ENCODE measurements at places on chromosomes 6 and 20.

DNA sequence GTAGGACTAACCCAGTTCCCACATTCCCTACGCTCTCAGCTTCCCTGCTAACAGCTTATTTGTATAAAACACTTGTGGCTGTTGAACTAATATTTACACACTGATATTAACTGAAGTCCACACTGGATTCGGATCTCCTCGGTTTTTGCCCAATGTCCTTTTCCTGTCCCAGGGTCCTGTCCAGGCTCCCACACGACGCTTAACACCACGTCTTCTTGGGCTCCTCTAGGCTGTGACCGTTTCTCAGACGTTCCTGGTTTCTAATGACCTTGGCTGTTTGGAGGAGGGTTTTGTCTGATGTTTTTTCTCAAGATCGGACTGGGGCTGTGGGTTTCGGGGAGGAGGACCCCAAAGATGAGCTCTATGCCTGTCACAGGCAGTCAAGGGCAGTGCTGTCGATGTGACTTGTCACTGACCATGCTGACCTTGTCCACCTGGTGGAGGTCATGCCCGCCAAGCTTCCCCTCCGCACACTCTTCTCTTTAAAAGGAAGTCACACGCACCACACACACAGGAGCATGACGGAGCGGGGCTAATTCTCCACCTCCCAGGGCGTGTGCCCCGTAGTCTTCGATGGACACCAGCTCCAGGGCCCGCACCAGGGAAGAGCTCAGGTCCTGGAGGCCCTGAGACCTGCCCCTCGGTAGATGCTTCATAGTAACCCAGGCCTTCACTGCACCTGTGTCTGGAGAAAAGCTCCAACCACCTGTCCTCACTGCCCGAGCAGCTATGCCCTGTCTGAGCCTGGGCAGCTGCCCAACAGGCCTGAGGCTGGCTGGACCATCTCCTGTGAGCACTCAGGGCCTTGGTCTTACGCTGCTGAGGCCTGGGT, 72.0 kb downstream of the TTLL2 start:
- no peak for DNase-seq

- DNase-seq: no peak
These were observed 23.7 kb upstream of the TMEM14A start for GRCh38 chr6:52647199-52647598.

GRCh38 chr20:3209257-3209945, at the start of gene ITPA:
Gene ITPA (plus strand): TSS chr20:3209498. CDS start chr20:3209552, 54 bp downstream.
- DNase-seq: peak; percentile 8

GRCh38 chr6:49423817-49424216, 39.2 kb downstream of the MMUT start:
- DNase-seq: no peak

DNA sequence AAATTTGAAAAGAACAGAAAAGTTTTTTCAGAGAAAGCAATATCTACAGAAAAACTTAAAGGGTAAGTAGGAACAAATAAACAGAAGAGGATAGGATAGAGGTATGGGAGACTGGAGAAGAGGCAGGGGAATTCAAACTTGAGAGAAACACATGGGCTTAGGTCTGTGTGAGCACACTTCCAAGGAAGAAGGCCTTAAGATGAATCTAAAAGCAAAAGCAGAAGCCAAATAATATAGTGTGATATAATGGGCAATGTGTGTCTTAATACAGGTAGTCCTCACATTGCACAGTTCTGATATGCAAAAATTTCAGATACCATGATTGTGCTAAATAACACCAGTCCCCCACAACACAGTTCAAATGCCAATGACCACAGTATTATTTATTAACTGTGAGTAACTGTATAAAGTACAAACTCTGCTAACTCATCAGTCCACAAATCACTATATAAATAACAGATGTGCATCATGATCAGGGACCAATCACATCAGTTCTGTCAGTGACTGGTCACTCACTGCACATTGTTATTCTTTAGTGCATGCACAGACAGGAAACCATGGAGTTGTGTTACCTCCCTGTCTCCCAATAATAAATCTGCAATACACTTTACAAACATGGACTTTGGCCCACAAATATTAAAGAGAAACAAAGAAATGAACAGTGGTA, 18.6 kb downstream of the SNX14 start:
- DNase-seq: no peak

GRCh38 chr6:11320914-11321597, 88.6 kb upstream of the NEDD9 start:
- no peak for DNase-seq

DNA sequence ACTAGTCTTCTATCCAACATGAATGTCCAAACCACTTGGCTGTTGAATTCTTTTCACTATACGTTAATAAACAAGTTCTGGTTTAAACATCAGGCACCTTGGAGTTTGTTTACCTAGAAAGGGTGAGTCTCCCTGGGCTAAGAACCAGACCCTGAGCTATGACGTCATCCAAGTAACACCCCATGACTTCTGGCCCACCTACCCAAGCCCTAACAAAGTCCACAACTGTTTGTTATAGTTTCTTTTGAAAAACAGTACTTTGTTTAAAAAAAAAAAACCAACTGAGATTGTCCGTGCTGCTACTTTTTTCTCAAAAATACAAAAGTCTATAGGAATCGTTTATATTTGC, 146.9 kb upstream of the BEND6 start:
- DNase-seq: peak; percentile 49

GRCh38 chr6:12361042-12361765, 71.0 kb downstream of the EDN1 start:
- DNase-seq: no peak

DNA sequence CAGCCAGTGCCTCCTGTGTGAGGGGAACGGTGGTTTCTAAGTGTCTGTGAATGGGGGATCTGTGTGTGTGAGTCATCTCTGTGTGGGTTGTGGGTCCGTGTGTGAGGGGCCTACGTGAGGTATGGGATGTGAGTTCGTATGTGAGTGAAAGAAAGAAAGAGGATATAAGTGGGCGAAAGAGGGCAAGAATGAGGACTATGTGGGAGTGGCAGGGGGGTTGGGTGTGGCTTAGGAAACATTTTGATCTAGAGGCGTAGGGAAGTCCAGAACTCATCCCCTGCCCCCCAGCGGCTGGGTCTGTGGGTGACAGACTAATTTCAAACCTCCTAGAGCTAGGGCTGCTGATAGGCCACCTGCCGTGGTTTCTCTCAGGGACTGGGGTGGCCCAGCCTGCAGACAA, 35.5 kb downstream of the DHX35 start:
- no peak for DNase-seq

- peak; percentile 92 for DNase-seq
These were observed 17.4 kb downstream of the ADNP start for GRCh38 chr20:50913690-50914375.

DNA sequence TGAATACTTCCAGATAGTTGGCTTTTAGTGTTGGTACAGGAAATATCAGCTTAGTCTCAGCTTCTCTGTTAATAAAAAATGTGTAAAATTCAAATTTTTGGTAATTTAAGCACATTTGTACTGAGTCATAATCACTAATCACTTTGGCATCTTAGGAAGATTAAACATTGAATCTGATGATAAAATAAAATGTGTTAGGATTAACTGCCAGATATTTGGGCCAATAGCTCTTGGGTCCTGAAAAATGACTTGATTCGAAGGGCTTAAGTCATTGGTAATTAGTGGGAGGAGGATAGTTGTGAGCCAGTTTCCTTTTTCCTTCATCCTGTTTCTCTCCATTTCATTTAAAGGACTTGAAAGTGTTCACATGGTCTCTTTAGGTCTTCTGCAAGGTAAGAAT, 426.1 kb downstream of the RFPL4B start:
- DNase-seq: no peak

GRCh38 chr6:2782356-2782708, 17.1 kb downstream of the WRNIP1 start:
- DNase-seq: no peak

DNA sequence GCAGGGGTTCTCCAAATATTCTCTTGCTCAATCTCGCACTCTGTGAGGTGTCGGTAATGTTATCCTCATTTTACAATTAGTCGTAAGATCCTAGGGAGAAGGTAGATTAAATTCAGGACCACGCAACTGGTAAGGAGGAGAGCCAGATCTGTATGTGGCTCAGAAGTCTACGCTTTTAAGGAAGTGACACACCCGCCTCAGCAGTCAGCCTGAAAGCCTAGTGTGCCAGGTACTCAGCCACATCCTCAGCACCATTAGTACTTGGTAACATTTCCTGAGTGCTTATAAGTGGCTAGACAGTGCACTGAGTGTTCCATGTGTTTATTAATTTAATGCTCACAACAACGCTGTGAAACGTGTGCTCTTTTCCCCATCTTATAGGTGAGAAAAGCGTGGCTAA, 63.7 kb downstream of the DHX35 start:
- no peak for DNase-seq

GRCh38 chr20:36957875-36958667, 6.6 kb upstream of the SAMHD1 start:
- no peak for DNase-seq

DNA sequence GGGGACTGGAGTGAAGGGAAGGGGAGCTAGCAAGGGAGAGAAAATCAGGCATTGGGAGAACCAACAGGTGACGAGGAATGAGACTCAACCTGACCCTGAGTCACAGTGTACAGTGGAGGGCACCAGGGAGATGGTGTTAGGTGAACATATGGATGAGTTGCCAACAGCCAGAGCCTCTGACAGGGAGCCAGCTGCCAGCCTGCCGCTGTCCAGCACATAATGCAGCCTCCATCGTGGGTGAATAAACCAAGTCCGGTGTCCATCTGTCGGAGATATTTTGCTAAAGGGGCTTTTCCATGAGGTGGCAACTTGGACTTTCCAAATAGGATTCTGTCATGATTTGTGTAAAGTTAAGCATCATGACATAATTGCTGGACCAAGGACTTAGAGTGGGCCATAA, 88.1 kb downstream of the CDH4 start:
- no peak for DNase-seq

GRCh38 chr20:61830241-61830930, 235.3 kb downstream of the TAF4 start:
- no peak for DNase-seq

DNA sequence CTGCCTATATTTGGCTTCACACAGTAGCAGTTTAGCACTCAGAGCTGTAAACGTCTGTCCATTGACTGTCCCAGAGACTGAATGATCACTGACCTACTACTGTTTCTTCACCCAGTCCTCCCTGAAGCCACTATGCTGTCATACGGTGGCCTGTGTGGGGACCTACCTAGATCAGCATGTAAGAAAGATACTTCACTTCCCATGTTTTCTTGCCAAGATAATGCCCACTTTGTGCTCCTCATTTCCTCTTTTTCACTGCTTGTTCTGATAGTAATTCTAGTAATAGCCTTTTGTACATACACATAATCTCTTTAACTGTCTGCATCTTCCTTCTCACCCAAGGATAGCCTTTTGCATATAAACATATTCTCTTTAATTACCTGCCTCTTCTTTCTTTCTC, 109.9 kb upstream of the TIAM2 start:
- no peak for DNase-seq

GRCh38 chr6:147043994-147044477, 160.2 kb upstream of the STXBP5 start:
- DNase-seq: no peak

- DNase-seq: no peak
These were observed 170.3 kb upstream of the PREP start for GRCh38 chr6:105573138-105573537.

- DNase-seq: no peak
These were observed 35.4 kb upstream of the MRPS18A start for GRCh38 chr6:43722920-43723545.

- DNase-seq: peak; percentile 98
These were observed 3.0 kb upstream of the TGM2 start for GRCh38 chr20:38167851-38168760.

GRCh38 chr20:19428324-19428723, 215.9 kb downstream of the SLC24A3 start:
- no peak for DNase-seq

- no peak for DNase-seq
These were observed 19.5 kb upstream of the MAP3K4 start for GRCh38 chr6:160972111-160972510.

- no peak for DNase-seq
These were observed 130.1 kb upstream of the ASCC3 start for GRCh38 chr6:101011186-101011585.

DNA sequence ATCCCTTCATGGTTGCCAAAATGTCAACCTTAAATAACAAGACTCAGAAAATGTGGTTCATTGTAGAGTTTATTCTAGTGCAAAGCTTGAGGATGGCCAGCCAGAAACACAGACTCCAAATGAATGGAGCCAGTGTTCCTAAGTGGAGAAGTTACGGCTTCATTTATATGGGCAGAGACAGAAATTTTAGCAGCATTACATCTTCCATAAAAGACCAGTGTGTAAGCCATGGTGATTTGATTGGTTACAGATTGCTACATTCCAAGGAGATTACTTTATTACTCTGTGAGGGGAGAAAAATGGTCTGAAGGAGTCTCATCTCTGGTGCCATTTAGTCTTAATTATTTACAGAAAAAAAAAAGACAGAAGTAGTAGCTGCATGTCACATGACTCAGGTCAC, 97.8 kb downstream of the OTOR start:
- DNase-seq: no peak

- DNase-seq: no peak
These were observed 33.3 kb upstream of the GRM4 start for GRCh38 chr6:34179106-34179720.

- DNase-seq: no peak
These were observed 62.7 kb downstream of the COL12A1 start for GRCh38 chr6:75143191-75143590.

- DNase-seq: no peak
These were observed 119.2 kb downstream of the SYCP2 start for GRCh38 chr20:59813948-59814839.

GRCh38 chr20:64106981-64107735, at the start of gene NPBWR2:
Gene NPBWR2 (minus strand): TSS chr20:64107565. CDS start chr20:64106831, 734 bp downstream.
- DNase-seq: no peak

GRCh38 chr6:157556144-157556645, 175.2 kb downstream of the ZDHHC14 start:
- no peak for DNase-seq

Data from NCI-H226 (cell line).